ENCODE measurements at places on chromosomes 11 and 22.

GRCh38 chr22:41699264-41700107 lies at the start of gene MEI1:
MEI1 (plus strand) TSS chr22:41699503; CDS start chr22:41699539, 36 bp downstream.
- peak; percentile 93 for DNase-seq

DNA sequence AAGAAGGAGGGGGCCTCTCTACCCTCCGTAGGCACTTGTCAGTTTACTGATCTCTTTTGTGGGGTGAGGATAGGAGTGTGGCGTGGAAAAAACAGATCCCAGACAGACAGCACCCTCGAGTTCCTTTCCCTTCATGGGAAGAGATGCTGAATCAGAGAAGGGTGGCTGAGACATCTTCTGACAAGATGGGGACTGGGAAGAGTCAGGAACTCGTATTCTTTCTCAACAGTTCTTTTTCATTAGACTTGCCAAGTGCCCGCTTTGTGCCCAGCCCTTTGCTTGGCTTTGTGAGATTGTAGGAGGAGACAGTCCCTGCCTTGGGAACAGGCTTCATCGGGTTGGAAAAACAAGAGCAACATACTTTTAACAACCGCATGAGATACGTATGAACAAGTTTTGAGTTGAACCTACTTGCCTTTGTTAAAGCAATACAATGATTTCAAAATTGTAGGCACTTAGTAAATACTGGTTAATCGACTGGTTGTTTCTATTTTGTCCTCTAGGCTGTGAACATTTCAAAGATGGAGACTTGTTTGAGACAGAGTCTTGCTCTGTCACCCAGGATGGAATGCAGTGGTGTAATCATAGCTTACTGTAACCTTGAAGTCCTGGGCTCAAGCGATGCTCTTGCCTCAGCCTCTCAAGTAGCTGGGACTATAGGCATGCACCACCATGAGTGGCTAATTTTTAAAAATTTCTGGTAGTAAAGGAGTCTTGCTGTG lies 1.1 kb downstream of the RRM1 start:
- no peak for DNase-seq

DNA sequence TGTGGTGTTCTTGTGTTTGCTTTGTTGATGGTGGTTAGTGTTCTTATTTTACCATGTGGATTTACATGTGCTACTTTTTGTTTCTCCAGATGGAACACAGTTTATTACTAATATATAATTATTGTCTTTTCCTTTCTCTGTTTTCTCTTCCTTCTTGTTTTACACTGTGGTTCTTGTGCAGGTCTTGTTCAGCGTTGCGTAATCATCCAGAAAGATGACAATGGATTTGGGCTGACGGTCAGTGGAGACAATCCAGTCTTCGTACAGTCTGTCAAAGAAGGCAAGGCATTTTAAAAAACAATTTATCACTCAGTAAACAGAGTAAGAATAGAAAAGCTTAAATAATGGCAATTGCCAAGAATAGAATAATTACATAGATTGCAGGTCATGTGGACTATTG lies 84.4 kb downstream of the ARHGEF12 start:
- DNase-seq = no peak

DNA sequence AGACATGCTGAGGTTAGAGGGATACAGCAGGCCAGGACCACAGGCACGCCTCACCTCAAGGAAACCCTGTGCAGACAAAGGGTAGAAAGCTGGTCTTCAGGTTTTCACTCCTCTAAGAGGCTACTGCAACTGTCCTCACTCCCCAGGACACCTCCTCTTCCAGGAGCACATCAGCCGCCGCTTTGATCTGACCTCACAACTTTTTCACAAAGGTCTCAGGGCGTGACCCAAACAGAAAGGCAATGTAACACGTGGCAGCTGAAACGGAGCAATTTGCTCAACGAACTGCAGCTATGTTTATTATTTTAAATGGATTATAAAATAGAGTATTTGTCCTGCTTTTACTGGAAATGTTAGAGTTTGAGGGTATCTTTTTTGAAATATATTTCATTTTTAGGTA lies 46.1 kb downstream of the LARGE1 start:
- no peak for DNase-seq

DNA sequence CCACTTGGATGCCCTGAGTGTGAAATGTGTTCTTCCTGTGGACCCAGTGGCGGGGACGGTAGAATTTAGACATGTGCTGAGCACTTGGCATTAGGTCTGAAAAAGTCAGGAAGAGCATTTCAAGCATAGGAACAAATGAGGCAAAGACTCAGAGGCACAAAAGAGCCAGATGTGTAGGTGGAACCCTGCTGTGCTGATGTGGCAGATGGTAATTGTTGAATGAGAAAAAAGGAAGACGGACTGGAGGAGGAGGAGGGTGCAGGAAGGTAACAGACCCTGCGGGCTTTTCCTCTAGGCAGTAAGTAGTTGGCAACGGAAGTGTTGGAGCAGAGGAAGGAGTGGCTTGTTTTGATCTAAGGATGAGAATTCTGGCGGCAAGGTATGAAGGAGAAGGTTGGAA lies 985.8 kb downstream of the TBC1D22A start:
- no peak for DNase-seq

GRCh38 chr11:73660497-73661034 lies 14.2 kb downstream of the PLEKHB1 start:
- DNase-seq = no peak

DNA sequence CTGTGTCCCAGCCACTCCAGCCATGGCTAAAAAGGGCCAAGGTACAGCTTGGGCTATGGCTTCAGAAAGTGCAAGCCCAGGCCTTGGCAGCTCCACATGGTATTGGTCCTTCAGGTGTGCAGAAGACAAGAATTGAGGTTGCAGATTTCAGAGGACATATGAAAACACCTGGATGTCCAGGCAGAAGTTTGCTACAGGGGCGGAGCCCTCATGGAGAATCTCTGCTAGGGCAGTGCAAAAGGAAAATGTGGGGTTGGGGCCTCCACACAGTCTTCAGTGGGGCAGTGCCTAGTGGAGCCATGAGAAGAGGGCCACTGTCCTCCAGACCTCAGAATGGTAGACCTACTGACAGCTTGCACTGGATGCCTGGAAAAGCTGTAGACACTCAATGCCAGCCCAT lies 1074.1 kb downstream of the JRKL start:
- no peak for DNase-seq

GRCh38 chr11:92638678-92639077 lies 330.8 kb upstream of the MTNR1B start:
- DNase-seq = no peak

DNA sequence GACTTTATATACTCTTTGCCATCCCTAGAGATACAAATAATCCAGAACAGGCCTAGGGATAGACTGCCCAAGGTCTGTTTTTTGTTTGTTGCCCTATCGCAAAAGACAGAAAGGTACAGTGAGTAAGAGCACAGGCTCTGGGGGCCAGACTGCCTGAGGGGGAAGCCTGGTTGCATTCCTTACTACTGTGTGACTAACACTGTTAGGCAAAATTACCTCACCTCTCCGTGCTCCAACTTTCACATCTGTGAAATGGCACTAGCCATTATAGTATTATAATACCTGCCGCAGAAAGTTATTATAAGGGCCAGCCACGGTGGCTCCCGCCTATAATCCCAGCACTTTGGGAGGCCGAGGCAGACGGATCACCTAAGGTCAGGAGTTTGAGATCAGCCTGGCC lies 14.5 kb downstream of the SLC35F2 start:
- DNase-seq = no peak

- no peak for DNase-seq
Observed at GRCh38 chr11:34594603-34595002, 26.3 kb upstream of the EHF start.

GRCh38 chr22:37068859-37069258 lies 17.3 kb downstream of the KCTD17 start:
- DNase-seq = no peak

GRCh38 chr11:6385046-6385777 lies 5.1 kb upstream of the SMPD1 start:
- no peak for DNase-seq

GRCh38 chr22:38802671-38803121 lies 8.8 kb upstream of the DNAL4 start:
- no peak for DNase-seq

- no peak for DNase-seq
Observed at GRCh38 chr11:14544611-14545010, 24.4 kb upstream of the PSMA1 start.

DNA sequence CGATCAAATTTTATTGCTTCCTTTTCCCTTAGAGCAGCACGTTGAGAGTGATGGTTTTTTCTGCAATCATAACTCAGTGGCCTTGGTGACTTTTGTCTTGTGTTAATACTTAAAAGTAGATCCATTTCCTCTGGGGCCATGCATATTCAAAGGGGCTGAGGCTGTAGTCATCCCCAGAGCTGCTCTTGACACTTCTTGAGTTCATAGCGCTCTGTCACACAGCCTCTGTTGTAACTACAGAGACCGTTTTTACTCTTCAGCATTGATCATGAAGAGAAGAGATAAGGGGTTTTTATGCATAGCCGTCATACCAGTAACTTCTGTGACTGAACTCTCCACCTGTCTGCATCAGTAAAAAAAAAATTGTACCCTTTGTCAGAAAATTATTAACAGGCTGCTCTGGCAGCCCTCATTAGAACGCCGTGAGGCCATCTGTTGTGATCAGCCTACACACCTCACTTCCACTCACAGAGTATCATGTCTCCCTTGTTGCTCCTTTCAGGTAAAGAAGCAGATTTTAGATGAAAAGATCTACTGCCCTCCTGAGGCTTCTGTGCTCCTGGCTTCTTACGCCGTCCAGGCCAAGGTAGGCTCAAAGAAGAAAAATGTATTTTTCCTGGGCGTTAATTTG lies 38.4 kb downstream of the NF2 start:
- DNase-seq = no peak

DNA sequence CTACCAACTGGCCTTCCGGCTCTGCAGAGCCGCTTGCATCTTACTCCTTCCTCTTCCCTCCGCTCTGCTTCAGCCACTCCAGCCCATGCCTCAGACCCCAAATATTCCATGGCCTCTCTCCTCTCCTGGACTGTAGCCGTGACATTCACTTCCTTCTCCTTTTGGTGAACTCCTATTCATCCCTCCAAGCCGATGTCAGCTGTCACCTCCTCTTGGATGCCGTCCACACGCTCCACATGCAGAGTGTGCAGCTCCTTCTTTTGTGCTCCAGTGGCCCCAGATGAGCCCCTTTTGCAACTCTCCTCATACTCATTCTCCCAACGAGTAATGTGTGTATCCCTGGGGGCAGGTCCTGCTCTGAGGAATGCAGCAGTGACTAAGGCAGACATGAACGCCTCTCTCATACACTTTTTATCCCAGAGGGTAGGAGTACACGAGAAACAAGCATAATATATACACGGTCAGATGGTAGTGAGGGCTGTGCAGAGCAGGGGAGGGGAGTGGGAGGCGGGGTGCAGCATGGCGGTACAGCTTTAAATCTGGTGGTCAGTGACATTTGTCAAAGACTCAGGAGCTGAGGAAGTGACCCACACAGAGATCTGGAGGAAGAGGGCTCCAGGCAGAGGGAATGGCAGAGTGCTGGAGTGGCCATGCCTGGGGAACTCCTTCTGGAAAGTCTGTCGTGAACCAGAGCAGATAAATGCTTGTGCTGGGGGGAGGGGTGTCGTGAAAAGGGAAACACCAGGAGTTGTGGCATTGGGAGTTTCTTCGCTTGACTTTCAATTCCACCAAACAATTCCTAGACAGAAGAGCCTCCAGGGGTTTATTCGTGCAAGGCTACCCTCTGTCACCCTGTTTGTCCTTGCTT lies 83.8 kb upstream of the ATXN10 start:
- DNase-seq = no peak

DNA sequence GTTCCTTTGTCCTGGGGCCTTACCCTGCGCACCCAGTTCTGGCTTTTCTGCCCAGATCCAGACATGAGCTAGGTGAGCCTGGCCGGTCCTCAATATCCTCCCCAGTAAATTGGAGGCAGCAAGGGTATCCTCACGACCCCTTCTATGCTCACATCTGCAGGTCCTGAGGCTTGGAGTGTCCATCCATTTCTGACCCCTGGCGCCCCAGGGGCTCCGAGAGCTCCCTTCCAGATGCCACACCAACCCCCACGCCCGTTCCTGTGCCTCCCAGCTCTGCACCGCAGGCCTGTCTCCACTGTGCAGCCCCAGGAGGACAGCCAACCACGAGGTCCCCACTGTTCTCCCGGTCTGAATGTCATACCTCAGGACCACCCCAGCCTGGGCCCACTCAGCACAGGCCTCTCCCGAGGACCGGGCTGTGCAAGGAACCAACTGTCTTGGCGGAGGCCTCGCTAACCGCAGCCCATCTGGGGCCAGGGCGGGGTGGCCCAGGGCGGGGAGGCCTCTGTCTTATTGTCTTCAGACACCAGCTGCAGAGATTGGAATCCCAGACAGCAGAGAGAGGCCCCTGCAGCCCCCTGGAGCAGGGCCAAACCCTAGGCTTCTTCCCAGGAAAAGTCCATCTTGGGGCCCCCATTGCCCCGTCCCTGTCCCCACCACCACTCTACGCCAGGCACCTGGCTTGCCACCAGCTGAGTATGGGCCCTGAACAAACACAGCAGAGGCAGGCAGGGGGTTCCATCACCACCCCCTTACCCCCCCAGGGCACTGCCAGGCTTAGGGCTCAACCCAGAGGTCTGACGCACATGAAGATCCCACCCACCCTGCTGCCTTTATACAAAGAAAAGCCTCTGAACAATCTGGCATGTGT lies 39.3 kb downstream of the ALX4 start:
- DNase-seq = no peak

- DNase-seq = no peak
Observed at GRCh38 chr11:79269611-79270307, 171.1 kb downstream of the TENM4 start.

DNA sequence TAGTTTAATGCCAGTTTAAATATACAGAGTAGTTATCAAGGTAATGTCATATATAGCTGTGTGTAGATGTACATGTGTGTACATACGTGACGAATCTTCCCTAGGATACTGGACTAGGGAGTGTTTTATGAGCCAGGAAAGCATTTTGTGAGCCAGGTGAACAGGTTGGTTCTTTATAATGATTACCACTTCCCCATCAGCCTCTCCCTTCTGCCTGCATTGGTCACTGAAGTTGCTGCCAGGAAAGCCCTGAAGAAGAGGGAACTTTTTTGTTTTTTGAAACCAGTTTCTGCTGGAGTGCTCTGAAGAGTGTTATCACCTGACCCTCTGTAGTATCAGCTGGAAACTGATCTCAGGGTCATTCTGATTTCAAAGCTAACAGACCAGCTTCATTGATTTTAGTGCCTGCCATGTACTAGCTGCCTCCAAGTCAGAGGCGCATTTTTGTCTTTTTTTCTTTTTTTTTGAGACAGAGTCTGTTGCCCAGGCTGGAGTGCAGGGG lies 14.2 kb upstream of the ST14 start:
- no peak for DNase-seq

- DNase-seq = no peak
Observed at GRCh38 chr11:61264795-61265194, 23.8 kb downstream of the PGA5 start.

DNA sequence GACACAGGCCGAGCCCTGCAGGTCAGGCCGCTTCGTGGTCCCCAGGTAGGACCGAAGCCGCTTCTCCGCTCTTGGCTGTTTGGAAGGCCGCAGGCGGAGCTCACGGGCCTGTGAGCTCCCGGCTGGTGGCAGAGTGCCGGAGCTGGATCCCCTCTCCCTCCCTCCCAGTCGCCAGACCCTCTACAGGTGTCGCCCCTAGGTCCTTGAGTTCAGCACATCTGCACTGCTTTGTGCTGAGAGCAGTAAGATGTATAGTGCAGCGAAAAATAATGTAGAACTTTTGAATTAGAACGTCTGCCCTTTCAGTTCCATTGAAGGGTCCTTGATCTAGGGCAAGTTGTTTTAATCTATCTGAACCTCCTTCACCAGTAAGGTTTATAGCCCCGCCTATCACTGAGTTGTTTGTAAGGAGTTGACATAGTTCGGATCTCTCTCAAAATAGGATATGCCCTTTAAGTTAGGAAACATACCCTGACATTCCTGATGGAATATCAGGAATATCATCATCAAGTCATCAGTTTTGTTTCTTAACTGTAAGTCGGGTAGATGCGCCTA lies 419 bp downstream of the ANKRD49 start:
- DNase-seq = no peak

Measured in activated CD4-positive, alpha-beta T cell treated with anti-CD3 and anti-CD28 coated beads, Interleukin-2, amount 50 U/mL, for 48 hours (primary cell).